ENCODE measurements at places on chromosomes 16 and 17.

GRCh38 chr17:82366749-82367148, 4.8 kb upstream of the UTS2R start:
- DNase-seq: no peak

- peak; percentile 22 for DNase-seq
These were observed 14.7 kb upstream of the PLLP start for GRCh38 chr16:57299009-57299718.

DNA sequence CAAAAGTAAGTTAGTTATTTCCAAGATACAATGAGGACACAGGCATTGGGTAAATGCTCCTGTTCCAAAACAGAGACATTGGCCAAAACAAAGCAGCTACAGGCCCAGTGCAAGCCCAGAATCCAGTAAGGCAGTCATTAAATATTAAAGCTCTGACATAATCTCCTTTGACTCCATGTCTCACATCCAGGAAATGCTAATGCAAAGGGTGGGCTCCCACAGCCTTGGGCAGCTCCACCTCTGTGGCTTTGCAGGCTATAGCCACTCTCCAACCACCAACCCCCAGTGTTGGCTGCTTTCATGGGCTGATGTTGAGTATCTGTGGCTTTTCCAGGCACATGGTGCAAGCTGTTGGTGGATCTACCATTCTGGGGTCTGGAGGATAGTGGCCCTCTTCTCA, 733.4 kb upstream of the SOX9 start:
- no peak for DNase-seq

DNA sequence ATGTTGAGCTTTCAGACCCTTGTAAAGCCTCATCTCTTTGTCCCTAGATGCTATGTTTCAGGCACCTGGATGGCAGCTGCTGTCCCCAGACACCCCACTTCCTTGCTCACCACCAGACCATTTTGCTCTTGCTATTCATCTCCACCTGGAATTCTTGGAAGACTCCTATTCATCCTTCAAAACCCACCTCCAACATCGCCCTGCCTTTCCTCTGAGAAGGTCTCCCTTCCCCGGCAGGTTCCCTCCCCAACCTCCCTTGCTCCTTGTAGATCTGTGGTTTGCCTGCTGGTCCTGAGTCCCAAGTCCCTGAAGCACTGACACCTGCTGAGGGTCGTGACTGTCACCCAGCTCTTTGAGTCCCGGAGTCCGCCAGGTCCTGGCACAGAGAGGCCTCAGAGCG, 9.9 kb downstream of the ZNF469 start:
- DNase-seq: no peak

DNA sequence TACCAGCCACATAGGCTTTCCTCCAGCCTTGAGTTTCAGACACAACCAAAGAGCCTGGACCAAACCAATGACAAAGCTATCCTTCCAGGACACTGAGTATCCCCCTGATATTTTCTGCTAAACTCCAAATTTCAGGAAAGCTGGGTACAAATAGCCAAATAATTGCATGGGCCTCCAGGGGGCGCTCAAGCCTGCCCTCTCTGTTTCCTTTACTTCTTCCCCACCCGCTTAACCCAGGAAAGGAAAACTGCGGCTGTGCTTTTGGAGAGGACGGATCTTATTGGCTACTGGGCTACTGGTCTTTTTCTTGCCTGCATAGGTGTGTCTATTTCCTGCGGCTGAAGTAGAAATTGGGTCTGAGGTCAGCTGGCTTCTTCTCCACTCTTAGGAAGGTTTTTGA, 30.1 kb downstream of the GNGT2 start:
- peak; percentile 8 for DNase-seq

DNA sequence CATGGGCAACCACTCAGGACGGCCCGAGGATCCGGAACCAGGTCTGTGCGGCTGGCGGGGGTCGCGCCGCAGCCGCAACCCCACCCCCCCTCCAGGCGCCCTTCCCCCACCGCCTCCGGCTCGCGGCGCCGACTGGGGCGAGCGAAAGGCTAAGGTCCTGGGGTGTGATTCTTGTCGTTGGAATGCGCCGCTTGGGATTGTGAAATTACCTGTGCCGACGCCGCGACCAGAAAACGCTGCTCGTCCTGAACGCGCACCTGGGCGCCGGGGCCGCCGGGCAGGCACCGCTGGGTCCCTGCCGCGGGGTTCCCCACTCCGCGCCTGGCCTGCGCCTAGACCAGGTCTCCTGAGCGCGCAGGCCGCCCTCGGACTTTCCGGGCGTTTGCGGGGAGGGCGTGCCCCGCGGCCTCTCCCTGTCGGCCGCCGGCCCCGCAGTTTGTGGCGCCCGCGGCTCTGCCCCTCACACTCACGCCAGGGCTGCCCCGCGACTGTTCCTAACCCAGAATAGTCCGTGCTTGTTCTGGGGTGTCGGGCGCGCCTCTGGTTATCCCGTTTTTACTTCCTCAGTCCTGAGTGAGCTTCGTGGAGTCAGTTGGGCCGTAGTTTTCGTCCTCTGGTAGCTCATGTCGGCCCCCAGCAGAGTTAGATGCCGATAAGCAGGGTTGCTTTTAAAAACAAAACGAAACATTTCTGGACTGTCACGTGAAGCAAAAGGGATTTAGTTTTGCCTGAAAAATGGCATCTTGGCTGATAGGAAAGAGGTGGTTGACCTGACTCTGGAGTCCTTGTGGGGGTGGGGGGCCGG, 147.2 kb downstream of the SPECC1 start:
- peak; percentile 46 for DNase-seq

DNA sequence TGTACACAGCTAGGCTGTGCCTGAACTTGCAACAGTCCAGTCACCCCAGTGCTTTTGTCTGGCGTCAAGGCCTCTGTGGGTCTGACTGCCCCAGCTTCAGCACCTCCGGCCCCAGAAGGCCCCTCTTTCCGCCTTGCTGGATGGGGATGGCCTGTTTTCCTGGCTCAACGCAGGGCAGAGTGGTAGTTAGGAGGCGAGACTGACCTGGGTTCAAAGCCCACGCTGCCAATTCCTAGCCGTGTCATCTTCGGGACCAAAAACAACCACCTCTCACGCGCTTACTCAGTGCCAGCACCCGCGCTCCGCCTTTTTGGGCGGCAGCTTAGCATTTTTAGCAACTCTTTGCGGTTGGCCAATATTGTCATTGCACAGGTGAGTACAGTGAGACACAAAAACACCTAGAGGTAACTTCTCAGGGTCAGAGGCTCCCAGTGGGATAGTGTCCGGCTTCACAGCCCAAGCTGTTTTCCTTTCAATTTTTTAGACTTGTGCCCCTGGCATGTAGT, 4.6 kb downstream of the MYBBP1A start:
- no peak for DNase-seq

DNA sequence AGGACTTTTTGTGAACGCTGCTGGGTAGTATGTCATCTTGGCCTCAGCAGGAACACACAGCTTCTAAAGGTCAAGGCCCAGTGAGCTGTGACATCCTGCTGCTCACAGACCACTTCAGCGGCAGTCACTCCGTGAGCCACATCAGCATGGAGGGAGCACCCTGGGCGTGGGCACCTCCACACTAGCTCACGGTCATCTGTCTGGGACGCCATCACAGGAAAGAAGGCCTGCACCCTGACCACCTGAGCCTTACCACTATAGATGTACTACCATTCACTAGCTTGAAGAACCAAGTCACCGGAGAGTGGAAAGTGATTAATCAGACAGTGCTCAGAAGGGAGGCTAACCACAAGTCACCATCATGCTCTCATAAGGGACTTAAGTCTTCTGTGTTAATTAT, 3.3 kb downstream of the AXIN1 start:
- DNase-seq: no peak

DNA sequence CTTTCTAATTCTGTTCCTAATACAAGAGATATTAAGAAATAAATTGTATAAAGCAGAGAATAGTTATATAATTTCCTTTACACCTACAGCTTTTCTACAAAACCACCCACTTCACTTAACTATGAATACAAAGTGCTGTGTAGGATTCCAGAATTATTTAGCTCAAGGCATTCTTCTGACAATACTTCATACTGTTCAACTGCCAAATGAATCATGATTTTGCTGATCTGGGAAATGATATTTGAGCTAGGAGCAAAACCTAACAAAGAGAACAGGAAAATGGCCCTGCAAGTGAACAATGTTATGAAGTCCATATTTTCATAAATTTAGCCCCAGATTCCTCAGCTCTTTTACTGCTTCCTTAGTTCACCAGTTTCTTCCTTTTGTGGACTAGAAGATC, 12.9 kb downstream of the BBS2 start:
- DNase-seq: no peak

DNA sequence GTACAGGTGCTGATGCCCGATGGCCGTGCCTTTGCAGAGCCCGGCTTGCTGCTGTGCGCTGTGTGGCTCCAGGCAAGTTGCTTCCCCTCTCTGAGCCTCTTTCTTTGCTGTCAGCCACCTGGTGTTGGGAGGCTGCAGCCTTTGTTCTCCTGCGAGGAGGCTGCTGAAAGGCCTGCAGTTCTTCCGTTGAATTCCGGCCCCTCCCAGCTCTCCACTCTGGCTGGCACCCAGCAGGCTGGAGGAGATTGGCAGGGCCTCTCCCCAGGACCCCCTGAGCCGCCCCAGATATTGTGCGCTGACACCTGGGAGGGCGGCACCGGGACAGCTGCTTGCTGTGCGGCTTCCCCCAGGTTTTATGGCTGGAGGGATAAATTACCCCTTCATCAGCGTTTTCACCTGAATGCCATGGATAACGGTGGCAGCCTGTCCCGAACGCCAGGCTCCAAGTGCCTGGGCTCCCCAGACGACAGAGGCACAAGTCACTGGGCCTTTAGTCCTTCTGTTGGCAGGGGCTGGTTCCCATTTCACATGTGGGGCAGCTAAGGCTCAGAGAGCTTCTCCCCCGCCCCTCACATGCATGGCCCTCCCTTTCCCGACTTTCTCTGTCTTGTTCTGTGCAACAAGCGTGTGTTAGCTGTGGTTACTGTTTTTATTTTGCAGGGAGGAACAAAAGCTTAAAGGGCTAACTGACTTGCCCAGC, 35.1 kb upstream of the GSE1 start:
- DNase-seq: no peak

GRCh38 chr16:24189941-24190340, 66.2 kb upstream of the CACNG3 start:
- no peak for DNase-seq

- DNase-seq: no peak
These were observed 22.9 kb downstream of the ANKRD40 start for GRCh38 chr17:50684612-50685333.

DNA sequence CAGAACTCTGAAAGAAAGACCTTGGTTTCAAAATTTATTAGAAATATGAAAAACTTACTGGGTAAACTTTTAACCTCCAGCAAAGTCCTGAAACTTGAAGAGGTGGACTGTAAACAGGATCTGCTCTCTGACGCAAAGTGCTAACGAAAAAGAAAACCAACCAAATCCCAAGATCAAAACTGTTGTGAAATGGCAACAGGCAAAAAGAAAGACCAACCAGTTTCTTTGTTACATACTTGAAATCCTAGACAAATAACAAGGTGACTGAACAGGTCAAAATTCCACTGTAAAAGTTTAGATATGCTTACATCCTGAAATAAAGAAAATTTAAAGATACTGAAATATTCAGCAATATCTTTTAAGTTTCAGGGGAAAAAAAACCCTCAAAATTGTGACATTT, 44.2 kb downstream of the TRIM37 start:
- DNase-seq: no peak

GRCh38 chr16:641326-642188, at the start of gene MCRIP2:
Gene MCRIP2 (plus strand): TSS chr16:641828. CDS start chr16:641992, 164 bp downstream.
- peak; percentile 16 for DNase-seq

- DNase-seq: no peak
These were observed 42.2 kb upstream of the HAPSTR1 start for GRCh38 chr16:9049241-9049640.

DNA sequence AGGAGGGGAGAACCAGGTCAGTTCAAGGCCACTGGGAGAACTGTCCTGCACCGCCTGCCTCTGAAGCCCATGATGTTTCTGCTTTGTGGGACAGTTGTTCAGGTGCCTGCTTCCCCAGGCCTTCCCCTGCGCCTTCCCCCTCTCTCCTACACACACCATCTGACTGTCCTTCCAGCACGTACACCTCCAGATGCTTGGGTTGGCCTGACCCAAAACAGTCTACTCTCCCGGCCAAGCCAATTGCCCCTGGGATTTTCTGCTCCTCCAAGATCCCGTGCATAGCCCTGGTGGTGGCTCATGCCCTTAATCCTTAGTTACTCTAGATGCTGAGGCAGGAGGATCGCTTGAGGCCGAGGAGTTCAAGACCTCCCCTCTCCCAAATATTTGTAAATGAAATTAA, 684 bp upstream of the RSAD1 start:
- no peak for DNase-seq

Data from NCI-H1105 treated with DMSO at 0.1 percent for 48 hours (cell line).